Fibroblast of skin of left biceps (primary cell): ENCODE measurements at places on chromosomes 1 and 21.

GRCh38 chr1:204685236-204686006 is at the start of gene LRRN2:
LRRN2 (minus strand) TSS chr1:204685738; CDS start chr1:204619992, 65,746 bp downstream.
- DNase-seq = no peak

- peak; percentile 94 for DNase-seq
These were observed 24.7 kb downstream of the CLIC4 start for GRCh38 chr1:24769656-24770651.

- no peak for DNase-seq
These were observed 55.4 kb downstream of the SLC37A1 start for GRCh38 chr21:42568866-42569731.

GRCh38 chr1:228833911-228834688 is 98.8 kb downstream of the RHOU start:
- no peak for DNase-seq
